ENCODE measurements at places on chromosomes 7 and 10. TPM values are rescaled to one million over a fixed set of nuclear protein-coding genes. Genes with fewer than 3 reads are reported as not detected.

The SLC13A1 gene
- not detected for total RNA-seq

The LAMB4 gene
- not detected for total RNA-seq

- DNase-seq: no peak
These were observed 110.1 kb downstream of the JMJD1C start for GRCh38 chr10:63355682-63356081.

- DNase-seq: no peak
These were observed 44.2 kb upstream of the FRMD4A start for GRCh38 chr10:14374745-14375445.

GRCh38 chr7:128458956-128459355 is 3.3 kb downstream of the HILPDA start:
- no peak for DNase-seq
